ENCODE measurements at places on chromosomes 1 and 21.

DNA sequence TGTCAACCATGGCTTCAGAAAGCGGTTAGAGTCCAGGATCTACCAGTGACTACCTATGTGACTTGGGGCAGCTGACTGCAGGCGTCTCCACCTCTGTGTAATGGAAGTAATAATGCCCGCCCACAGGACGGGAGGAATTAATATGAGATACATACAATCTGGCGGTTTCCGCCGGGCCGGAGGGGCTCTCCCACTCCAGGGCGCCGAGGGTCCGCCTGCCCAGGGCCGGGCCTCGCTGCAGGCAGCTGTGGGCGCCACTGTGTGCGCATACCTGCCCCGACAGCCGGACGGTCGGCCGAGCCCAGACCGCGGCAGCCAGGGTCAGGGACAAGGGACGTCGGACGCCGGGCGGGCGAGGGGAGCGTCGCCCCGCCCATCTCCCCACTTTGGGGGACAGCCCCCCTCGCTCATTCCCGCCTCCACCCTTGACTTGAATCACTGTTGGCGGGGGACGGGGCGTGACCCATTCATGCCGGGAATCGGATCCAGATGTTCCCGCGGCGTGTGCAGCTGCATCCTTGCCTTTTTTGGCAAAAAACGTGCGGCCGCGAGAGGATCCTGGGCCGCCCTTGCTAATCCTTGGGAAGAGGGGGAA, 6.0 kb upstream of the SF3A3 start:
- DNase-seq, result no peak

- DNase-seq, result no peak
These were observed 184.4 kb downstream of the MRPL39 start for GRCh38 chr21:25422610-25423608.

- no peak for DNase-seq
These were observed 123.2 kb downstream of the DPYD start for GRCh38 chr1:97797403-97798183.

- no peak for DNase-seq
These were observed 103.7 kb upstream of the DPT start for GRCh38 chr1:168832661-168833060.

DNA sequence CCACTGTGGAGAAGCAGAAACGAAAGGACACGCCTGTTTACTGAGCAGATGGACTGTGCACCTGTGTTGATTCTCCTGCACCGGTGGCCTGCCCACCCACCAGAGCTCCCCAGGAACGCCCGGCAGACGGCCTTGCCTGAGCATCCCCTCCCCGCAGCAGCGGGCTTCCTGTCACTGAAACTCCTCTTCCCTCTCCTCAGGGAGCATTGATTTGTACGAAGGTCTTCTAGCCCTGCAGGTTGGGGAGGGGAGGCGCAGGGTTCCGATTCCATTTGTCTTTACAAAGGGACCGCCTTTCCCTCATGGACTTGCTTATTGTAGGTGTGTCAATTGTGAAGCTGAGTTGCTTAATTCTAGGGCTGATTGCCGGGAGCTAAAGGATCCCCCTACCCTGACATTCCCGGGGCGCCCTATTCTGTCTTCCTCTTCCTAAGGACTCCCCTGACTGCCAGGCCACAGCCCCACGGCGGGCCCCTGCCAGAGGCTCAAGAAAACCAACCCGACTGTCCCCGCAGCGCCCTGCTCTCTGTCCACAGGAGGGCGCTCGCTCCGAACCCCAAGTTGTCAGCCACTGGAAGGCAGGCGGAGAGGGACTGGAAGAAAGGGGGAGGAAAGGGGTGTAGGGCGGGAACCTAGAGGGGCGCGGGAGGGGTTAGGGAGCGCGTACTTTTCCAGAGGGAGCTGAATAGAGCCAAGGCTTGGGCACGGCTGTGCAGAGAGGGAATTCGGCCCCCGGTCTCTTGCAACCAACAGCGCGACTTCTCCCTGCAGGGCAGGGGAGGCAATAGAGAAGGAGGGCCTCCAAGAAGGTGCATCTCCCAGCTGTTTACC, 2.8 kb downstream of the S100A6 start:
- DNase-seq, result peak; percentile 75

GRCh38 chr1:106831511-106831910, 225.0 kb upstream of the PRMT6 start:
- no peak for DNase-seq

- DNase-seq, result no peak
These were observed 58.6 kb downstream of the NPHS2 start for GRCh38 chr1:179516976-179517705.

DNA sequence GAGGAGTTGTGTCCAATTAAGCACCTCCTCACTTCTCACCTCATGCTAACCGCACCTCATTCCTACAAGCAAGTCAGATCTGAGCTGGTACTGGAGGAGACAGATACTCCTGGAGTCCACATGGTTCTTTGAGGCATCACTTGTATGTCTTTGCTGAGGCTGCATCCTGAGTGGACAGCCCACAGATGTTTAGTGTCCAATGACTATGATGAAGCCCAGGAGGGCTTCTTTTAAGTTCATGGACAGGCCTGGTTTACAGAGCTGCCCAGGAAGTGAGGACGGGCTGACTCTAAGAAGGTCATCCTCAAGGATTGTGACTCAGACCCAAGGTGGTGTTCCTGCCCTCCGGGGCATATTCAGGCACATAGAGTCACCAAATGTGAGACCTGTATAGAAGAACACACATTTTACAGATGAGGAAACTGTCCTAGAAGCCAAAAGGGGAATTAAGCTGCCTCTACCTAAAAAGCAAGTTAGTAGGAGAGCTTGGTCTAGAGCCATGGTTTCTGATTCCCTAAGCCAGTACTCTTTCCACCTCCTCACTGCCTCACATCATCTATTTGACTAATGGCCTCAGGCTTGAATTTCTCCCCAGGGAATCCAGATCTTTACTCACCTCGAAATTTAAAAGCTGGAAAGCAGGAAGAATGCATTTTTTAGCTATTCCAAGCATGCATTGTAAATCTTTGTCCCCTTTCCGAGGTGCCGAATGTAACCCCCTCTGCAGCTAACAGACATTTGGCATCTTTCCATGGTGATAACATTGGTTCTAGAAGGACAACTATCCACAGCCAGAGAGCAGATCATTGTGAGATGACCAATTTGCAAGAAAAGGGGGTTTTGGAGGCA, 228.1 kb downstream of the OMA1 start:
- no peak for DNase-seq

- DNase-seq, result no peak
These were observed 265.9 kb downstream of the HHAT start for GRCh38 chr1:210594605-210595004.

DNA sequence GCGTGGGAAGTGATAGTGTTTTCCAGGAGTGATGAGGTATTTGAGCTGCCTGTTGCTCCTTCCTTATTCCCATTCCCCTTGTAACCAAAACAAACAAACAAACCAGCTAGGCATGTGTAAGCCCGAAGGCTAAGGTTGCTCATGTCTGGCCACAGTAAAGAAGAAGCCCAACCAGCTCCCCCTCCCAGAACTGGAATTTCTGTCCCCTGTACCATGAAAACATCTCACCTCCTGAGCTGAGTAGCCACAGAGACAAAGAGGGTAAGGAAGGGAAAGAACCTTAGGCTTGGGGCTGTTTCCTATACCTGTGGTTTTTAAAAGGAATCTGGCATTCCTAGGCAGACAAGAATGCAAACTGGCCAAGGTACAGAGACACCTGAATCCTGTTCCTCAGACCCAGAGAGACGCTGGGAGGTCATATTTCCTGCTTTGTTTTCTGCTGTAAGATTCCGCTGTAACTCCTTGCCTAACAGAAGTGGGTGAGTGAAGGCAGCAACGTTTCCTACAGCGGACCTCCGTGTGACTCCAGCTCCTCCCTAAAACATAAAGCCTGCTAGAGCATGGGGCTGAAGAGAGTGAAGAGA, 41.7 kb upstream of the RAB4A start:
- DNase-seq, result no peak

DNA sequence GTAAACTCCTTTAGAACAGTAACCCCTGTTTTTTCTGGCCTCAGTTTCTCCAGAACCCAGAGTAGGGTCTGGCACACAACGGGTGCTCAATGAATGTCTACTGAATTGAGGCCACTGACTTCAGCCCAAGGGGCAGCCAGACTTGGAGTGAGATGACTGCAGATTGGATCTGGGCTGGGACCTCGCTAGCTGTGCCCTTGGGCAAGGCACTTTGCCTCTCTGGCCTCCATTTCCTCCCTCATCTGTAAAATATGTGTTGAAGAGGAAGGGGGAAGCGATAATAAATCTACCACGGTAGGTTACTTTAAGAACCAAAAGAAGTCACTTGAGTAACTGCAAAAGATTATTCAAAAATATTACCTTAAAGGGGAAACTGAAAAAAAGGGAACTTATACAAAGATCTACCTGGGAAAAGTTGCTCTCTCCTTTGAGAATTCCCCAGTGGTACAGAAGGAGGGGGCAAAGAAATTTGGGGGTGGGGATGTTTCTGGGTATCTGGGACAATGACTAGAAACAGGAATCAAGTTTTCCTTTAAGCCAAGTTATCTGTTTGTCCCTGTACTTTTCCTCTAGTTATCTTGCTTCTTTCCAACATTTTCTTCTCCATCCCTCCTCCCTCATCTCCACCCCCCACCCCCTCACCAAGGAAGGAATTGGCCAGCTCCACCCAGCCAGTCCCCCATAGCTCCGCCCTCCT, 394 bp upstream of the GRHL3 start:
- no peak for DNase-seq

GRCh38 chr1:19533626-19534025, 48.3 kb upstream of the CAPZB start:
- DNase-seq, result no peak

DNA sequence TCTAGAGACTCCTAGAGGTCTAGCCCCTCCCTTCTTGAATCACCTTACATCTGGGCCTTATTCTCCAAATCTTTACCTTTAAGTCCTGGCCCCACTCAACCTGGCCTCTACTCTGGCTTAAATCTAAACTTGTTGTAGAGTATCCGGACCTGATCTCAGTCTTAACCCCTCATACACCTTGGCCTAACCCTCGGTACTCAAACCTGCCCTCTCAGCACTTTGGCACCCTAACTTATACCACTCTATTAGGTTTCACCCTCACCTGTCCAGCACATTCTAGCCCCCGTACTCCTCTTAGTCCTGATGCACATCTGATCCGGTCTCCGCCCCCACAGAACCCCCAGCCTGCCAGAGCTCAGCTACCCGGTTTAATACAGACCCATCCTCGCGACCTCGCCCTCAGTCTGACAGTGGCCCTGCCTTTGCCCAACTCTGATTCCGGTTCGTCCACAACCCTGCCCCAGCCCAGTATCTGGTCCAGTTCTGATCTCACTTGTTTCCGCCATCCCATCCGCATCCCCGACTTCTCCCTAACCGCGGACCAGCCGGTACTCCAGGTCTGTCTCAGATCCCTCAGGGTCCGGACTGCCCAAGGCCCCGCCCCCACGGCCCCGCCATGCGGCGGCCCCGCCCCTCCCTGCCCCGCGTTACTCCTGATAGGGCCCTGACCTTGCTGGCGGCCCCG, 1.5 kb downstream of the TRIM62 start:
- peak; percentile 58 for DNase-seq

GRCh38 chr1:65048335-65048734, 82.0 kb upstream of the JAK1 start:
- no peak for DNase-seq

DNA sequence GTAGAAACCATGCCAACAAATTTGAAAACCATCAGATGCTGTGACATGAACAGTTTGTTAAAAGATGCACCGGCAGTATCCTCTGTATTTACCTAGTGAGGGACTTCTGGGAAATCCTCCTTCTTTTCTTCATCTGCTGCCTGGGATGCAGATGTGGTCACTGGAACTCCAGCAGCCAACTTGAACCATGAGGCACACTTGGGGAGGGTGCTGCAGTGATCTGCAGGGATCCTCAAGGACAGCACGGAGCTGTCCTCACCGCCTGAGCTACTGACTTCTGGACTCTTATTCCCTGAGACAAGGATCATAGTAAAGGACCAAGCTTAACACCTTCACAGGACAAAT, 19.5 kb upstream of the NID1 start:
- DNase-seq, result no peak
